ENCODE measurements at places on chromosomes 5 and 9.

DNA sequence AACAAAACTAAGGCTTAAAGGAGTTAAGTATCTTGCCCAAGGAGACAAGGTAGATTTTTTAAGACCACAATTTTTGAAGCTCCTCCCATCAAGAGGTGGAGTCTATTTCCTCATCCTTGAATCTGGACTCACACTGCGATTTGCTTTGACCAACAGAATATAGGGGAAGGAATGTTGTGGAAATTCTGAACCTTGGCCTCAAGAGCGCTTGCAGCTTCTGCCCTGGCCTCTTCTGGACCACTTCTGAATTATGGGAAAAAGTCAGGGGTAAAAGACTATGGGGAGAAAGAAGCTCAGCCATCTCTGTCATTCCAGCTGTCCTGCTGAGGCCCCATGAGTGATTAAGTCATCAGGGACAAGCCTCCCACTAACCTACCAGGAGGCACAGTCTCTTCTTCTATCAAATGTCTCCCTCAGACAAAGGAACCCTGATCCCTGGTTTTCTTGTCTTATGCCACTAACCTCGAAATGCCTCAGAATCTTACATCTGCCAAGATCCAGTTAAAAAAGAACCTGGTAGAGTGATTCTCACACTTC, 25.9 kb downstream of the MAPKAP1 start:
- no peak for DNase-seq

- peak; percentile 46 for DNase-seq
Measured at GRCh38 chr5:139637438-139638089, 10.6 kb upstream of the CXXC5 start.

- no peak for DNase-seq
Measured at GRCh38 chr9:72627956-72628540, 106.6 kb downstream of the TMC1 start.

DNA sequence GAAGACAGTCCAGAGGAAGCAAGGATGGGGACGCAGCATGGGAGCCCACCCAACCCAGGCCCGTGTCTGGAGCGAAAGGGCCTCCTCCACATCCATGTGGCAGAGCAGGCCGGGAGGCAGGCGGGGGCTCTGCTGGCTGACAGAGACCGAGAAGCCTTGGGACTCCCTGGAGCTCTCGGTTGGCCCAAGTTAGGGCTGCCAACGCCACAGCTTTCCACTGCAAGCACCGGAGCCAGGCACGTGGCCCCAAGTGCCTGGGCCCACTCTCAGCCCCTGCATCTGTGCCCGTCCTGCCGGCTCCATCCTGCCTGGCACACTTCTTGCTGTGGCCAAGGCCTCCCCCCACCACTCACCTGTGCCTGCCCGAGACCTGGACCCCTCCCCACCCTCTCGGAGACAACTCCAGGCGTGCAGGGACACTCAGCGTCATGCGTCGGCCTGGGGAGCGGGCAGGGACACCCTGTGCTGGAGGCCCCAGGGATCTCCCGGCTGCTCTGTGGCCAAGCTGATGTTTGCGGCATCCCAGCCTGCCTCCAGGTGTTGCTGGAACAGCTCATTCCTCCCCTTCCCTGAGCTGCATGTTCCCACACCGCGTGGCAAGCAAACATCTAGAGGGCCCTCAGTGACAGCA, 31.5 kb downstream of the SLC6A3 start:
- DNase-seq: no peak

DNA sequence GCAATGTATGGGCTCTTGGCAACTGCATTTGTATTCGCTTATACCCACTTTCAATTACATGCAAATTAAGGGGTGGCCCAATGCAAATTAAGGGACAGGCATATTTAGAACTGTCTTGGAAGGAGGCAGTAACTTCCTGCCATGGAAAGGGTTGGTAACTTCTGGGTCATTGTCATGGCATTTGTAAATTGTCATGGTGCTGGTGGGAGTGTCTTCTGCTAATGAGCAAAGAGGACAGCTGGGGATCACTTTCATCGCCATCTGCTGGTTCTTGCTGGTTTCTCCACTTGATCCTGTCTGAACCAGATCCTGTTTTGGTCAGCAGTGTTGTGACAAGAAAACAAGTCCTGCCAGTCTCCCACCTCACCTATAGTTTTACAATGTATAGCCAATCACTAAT, 23.3 kb upstream of the UGT3A2 start:
- peak; percentile 0 for DNase-seq

DNA sequence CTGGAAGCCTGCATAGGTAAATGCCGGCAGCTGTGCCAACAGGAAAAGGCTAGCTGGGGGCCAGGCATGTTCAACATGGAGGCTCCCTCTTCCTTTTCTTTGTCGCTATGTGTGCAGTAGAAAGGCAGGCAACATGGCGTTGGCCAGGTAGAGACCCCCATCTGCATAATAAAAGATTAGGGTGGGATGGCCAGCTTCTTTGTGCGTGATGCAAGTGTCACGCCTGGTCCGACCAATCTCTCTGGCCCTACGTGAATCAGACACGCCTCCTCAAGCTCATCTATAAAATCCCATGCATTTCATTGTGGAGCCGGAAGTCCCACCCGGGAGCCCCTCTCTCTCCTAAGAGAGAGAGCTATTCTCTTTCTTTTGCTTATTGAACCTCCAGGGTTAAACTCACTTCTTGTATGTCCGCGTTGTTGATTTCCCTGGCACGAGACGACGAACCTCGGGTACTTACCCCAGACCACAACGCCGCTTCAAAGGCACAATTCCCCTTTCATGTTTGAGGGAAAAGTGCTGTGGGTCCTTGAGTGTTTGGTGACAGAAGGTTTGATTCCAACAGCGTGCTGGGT, 25.0 kb upstream of the C5orf47 start:
- no peak for DNase-seq

- no peak for DNase-seq
Measured at GRCh38 chr9:10032166-10032565, 580.6 kb downstream of the PTPRD start.

- DNase-seq: no peak
Measured at GRCh38 chr5:157913575-157913974, 54.6 kb upstream of the CLINT1 start.

DNA sequence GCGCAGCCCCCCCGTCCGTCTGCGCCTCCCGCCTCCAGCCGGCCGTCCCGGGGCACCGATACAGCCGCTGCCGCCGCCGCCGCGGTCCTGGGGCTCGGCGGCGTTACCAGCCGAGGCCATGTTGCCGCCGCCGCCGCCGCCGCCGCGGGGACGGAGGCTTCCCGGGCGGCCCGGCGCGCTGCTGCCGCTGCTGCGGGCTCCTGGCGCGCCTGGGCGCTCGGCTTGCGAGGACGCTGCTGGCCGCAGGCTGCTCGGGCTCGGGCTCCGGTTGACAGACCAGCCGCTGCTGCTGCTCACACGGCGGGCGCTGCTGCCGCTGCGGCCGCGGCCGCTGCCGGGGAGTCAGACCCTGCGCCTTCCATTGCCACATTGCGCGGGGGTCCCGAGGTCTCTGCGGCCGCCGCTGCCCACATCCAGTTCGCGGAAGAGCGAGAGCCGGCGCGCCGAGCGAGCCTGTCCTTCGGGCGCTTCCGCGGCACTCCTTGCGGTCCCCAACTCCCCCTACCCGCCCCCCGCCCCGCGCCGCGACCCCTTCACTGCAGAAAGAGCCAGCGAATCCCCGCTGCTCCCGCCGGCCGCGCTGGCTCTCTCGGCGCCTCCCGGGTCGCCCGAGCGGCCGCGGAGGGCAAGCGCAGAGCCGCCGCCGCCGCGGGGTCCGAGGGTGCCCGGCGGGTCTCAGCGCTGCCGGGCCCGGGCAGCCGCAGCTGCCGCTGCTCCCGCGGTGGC, 8.4 kb downstream of the PTCH1 start:
- DNase-seq: no peak

DNA sequence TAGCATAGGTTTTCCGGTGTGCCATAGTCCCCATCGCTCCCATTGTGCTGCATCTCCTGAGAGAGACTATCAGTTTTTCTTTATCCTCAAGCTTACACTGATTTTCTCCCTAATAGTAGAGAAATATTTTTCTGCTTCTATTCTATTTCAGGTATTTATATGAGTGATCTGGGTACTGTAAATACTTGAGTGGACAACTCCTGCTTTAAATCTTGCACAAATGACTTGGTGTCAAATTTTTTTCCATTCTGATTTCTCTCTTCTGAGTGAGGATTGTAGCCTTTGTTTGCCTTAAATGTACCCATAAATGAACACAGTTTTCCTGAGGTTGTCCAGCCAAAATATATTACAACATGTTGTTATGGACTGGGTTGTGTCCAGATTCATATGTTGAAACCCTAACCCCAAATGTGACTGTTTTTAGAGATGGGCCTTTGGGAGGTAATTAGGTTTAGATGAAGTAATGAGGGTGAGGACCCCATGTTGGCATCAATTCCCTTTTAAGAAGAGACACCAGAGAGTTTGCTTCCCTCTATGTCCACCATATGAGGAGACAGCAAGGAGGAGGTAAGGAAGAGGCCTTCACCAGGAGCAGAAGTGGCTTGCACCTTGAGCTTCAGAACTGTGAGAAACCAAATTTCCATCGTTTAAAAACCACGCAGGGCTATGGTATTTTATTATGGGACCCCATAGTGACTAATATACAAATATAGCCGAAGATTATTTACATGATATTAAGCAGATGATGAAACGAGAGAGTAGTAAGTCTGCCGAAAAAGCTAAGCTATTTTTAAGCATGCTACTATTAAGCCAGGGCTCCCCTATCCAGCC, 336.4 kb upstream of the MPDZ start:
- DNase-seq: no peak

DNA sequence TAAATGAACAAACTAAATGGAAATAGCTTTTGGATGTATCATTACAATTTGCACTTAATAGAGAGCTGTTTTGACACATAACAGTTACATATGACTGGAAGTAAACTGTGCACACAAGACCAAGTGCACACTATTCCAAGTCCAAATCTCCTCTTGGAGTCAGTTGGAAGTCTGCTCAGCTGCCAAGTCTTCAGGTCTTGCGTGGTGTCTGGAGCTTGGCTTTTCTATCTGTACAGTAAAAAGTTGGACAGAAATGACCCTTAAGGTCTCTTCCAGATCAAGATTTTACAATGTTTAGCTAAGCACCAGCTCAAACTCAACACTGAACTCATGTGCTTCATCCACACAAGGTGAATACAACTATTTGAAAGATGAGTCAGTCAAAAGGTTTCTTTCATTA, 456.9 kb downstream of the RASEF start:
- no peak for DNase-seq

DNA sequence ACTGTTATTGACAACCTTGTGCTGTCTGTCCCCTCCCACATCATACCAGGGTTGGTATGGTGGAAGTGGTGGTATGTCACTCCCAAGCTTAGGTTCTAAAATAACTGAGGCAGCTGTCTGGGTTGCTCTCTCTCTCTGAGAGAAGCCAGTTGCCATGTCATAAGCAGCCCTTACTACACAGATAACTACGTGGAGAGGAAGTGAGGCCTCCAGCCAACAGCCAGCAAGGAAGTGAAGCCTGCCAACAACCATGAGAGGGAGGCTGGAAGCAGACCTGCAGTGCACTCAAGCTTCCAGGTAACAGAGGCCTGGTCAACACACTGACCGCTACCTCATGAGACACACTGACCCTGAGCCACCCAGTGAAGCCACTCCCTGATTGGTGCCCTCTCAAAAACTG, 18.6 kb downstream of the CTNNAL1 start:
- peak; percentile 54 for DNase-seq

GRCh38 chr5:51043745-51044144, 339.5 kb upstream of the ISL1 start:
- DNase-seq: no peak

DNA sequence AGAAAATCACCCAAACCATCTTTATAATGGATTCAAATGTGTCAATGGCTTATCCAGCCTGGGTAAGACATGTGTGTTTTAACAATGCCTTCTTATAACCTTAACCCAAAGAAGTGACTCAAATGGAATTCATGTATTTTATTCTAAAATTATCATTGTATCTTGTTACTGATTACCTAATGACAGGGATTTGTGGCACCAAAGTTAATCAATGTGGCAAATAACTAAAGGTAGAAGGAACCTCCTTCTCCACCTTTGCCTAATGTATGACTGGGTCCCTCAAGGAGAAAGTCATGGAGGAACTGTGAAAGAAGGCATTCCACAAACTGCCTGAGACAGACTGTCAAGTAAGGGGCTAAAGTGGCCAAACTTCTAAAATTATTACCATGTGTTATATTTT, 84.4 kb upstream of the ITGA1 start:
- DNase-seq: no peak

- no peak for DNase-seq
Measured at GRCh38 chr9:116656501-116656971, 30.6 kb upstream of the TRIM32 start.

DNA sequence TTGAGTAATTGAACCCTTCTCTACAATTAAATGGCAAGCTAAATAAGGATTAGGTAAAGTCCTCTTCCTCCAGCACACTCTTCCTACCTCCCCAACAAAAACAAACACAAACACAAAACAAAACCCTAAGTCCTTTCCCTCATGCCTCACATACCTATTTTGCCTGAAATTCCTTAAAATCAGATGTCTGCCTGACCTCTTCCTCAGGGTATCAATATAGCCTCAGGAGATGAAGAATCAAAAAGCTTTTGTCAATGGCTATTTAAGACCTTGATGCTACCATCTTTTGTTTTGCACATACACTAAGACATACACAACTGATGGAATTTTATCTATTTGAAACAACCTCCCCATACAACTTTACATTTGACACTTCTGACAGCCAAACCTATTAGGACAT, 75.1 kb downstream of the TUSC1 start:
- no peak for DNase-seq

GRCh38 chr5:140364472-140364765, 4.4 kb downstream of the SLC4A9 start:
- no peak for DNase-seq

DNA sequence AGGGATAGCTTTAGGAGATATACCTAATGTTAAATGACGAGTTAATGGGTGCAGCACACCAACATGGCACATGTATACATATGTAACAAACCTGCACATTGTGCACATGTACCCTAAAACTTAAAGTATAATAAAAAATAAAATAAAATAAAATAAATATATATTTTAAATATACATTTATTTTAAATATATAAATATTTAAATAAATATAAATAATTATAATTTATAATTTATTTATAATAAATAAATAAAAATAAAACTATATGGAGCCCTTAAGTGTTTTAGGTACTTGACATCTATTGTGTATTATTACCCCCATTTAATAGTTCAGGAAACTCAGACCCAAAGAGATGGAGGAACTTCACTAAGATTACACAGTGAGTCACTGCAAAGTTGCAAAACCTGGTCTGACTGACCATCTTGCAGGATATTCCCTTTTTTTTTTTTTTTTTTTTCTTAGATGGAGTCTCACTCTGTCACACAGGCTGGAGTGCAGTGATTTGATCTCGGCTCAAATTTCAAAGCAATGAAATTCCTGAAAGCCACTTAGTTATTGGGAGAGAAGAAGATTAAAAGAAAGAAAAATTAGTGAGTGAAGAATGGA, 5.8 kb upstream of the C5orf52 start:
- no peak for DNase-seq

GRCh38 chr5:88583471-88583870, 299.5 kb downstream of the MEF2C start:
- DNase-seq: no peak

DNA sequence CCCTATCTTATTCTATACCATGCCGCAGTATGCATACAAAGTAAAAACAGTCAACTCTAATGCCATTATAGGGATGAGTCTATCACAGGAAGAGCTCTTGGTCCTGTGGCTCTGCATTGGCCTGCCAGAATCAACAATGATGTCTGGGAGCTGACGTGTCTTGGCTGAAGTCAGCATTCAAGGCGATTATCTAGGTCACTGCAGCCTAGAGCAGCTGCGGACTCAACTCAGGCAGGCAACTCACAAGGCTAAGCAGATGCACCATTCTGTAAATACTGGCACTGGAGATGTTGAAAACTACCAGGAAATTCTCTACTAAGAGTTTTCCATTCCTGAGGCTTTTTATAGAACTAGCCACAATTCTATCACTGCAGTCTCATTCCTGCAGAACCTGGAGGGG, 13.3 kb downstream of the SPATA9 start:
- no peak for DNase-seq

All from GF-D8 (cell line).